ENCODE measurements at places on chromosomes 2 and 18.

DNA sequence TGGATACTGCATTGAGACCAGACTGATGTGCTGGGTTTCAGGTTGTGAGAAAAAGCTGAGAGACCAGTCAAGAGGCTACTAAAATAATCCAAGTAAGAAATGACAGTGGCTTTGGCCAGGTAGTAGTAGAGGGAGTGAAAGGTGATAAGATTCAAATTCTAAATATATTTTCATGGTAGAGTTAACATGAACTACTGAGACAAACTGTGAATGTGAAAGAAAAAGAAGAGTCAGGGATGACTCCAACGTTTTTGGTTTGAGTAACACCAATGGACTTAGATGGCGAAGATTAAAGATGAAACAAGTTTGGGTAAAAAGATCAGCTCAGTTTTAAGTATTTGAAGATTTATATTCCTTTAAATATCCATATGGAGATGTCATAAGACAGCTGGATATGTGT is 209.4 kb downstream of the ZEB2 start:
- DNase-seq: no peak

DNA sequence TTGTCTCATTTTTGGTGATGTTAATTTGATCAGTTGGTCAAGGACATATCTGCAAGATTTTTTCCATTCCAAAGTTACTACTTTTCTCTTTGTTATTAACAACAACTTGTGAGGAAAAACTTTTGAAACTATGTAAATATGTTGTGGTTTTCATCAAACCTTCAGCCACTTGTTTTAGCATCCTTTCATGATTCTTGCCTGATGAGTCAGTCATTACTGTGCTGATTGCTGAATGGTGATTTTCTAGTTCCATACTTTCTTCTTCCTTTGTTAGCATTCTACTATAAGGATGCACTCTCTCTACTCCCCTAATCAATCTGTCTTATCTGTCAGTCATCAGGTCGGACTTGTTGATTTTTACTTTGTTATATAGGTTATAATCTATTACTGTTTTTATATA is 10.9 kb downstream of the TMEM87B start:
- no peak for DNase-seq

- DNase-seq: no peak
These were observed 119.2 kb downstream of the CYP26B1 start for GRCh38 chr2:72028351-72028995.

DNA sequence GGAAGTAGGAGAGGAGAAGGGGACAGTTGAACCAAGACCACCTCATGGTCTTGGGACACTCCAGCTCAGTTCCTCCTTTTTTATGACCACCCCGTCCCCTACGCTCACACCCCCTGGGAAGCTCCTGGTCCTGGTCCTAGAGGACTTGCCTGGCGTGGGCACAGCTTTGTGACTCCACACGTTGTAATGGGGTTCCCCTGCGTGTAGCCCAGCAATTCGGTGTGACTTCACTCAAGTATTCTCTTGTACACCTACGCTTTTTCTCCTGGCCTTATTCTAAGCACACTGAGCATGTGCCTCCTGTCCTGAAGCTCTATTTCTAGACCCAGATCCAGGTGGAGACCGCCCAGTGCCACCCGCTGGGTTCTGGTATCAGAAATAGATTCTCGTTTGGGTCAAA is 36.1 kb upstream of the B3GNT7 start:
- DNase-seq: no peak

- DNase-seq: no peak
These were observed 13.1 kb upstream of the SCN1A start for GRCh38 chr2:166140932-166141331.

DNA sequence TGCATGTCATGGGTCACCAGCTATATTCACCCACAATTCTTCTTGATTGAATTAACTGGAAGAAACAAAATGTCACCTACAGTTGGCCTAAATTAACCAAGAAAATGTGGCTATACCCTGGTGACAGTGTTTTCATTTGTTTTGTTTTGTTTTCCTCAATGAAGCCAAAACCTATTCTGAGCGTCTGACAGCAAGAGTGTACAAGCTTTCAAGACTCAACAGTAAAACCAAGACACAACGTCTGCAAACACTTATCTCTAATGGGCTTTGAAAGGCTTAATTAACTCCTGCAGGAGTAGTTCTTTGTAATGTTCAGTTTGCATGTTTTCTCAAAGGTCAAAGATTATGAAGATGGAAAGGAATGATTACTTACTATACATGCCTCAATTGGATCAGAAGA is 827.6 kb upstream of the KLHL29 start:
- no peak for DNase-seq

DNA sequence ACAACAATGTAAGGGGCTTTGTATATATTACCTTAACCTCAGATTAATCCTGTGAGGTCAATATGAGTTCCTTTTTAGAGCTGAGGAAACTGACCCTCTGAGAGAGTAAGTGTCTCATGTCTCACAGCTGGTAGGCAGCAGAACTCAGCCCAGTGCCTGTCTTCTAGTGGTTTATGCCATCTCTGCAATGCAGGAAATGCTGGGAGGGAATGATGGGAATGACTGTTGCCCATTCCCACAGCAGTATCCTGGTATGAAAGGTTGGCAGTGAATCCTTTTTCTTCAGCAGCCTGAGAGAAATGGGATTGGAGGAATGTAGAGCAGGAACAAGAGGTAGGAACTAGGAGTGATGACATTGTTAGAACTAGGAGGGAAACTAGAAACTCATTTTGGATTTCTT is 6.0 kb downstream of the MRPL30 start:
- DNase-seq: no peak

DNA sequence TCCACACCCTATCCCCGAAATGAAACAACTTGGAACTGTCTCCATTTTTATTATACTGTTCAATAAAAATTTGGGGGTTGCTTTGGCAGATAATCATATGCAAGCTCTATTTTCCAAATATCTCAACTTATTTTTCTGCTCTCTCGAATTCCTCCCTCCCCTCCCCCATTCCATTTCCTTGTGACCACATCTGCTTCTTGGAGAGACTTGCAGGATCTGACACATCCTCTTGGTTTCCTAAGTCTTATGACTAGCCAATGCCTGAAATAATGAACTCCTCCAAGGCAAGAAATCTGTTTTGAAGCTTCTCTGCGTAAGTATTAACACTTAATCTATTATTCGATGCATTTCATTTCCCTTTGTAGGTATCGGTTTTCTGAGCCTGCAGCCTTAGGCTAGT is 16.1 kb downstream of the TGIF1 start:
- DNase-seq: no peak

DNA sequence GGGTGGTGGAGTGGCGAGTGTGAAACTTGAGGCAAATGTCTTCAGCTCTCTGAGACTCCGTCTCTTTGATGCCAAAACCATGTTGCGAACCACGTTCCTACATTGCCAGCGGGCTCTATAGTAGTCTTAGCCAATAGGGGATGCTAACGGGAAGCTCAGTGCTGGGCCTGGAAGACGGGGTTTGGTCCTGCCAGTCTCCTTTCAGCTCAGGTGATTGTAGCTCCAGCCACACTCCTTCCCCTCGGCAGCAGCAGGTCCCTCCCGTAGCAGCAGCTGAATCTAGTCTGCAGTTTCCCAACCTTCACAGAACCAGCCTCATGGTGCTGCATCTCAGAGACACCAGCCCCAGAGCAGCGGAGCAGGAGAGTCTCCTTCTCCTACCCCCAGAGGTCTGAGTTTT is 109.7 kb downstream of the TFCP2L1 start:
- no peak for DNase-seq

DNA sequence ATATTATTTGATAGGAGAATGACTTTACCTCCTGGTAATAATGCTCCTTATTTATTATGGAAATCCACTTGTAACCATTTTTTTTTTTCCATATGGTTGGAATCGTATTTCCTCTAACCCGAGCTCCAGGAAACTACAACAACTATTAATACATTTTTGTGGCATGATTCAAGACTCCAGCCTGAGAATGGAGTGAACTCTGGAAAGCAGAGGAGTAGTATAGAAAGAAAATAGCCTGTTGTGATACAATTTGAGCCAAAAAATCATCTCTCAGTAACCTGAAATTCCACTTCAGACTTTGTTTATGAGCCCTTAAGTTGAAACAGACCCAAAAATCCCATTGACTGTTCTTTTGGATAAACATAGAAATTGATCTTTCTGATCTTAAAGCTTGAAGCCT is 921.1 kb downstream of the SOCS6 start:
- no peak for DNase-seq

GRCh38 chr2:209840434-209840833 is 68.8 kb downstream of the UNC80 start:
- DNase-seq: no peak

- DNase-seq: no peak
These were observed 1632.5 kb downstream of the LRP1B start for GRCh38 chr2:140498360-140498759.

DNA sequence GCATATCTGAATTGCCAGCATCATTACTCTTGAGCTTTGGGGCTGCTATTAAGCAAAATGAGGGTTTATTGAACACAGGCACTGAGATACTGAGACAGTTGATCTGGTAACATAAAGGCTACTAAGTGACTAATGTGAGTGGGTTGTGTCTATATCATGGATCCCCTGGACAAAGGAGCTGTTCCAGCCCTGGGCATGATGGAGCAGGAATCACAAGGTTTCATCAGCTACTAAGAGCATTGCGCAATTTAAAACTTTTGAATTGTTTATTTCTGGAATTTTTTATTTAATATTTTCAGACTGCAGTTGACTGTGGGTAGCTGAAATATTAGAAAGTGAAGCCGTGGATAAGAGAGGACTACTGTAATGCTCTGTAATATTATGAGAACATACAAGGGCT is 73.5 kb downstream of the MGAT5 start:
- DNase-seq: no peak

DNA sequence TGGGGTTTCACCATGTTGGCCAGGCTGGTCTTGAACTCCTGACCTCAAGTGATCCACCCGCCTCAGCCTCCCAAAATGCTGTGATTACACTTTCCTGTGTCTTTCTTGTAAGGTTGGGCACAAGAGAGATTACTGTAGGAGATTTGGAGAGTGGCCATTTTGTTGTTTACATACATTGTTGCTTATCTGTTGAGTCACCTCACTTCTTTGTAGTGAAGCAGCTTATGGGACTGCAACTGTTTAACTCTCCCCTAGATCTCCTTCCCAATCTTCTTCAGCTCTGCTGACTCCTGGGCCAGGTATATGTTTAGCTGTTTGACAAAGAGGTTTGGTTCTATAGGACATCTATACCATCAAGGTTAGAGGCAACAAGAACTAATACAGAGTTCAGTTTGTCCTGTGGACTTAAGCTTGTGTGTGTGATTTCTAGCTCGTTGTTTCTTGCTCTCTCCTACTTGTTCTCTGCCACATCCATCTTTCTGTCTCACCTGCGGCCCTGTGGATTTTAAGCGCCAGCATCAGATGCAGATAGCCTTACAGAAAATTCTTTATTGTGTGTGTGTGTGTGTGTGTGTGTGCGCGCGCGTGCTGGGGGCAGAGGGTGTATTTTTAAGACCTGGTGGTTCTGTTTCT is 95.4 kb downstream of the HAUS1 start:
- DNase-seq: no peak

- DNase-seq: no peak
These were observed 656.8 kb downstream of the METTL4 start for GRCh38 chr18:1914489-1914888.

DNA sequence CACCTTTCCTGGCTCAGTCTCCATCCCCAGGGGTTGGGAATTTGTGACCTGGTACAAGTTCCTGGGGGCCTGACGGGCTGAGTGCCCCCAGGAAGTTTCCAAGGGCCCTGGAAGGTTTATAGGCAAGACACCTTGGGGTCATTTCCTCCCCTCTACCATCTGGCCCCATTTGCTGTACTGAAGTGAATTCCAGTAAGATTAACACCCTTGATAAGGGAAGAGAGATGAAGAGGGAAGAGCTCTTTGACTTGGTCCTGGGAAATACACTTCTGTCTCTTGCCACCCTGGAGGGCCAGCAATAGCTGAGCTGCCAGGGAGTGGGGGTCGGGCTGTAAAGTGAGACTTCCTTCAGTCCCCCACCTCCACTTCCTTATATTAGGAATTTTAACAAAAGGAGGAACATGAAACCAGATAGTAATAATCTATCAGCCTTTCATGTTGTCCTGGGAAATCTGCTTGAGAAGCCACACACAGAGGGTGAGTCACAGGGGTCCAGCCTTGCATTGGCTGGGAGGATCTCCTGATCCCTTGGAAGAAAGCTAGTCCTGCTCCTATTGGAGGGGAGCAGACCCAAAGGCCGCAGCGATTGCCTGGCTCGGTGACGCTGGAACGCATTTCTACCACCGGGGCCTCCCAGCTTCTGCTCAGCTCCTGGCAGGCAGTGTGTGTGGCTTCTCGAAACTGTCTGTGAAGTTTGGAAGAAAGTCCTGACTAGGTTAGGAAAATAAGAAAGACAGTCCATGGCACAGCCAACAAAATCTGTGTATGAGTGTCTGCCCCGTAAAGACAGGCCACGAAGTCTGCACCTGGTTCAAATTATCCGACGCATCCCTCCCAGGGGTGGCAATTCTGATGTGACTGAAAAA is 87.3 kb downstream of the ACAA2 start:
- DNase-seq: no peak

DNA sequence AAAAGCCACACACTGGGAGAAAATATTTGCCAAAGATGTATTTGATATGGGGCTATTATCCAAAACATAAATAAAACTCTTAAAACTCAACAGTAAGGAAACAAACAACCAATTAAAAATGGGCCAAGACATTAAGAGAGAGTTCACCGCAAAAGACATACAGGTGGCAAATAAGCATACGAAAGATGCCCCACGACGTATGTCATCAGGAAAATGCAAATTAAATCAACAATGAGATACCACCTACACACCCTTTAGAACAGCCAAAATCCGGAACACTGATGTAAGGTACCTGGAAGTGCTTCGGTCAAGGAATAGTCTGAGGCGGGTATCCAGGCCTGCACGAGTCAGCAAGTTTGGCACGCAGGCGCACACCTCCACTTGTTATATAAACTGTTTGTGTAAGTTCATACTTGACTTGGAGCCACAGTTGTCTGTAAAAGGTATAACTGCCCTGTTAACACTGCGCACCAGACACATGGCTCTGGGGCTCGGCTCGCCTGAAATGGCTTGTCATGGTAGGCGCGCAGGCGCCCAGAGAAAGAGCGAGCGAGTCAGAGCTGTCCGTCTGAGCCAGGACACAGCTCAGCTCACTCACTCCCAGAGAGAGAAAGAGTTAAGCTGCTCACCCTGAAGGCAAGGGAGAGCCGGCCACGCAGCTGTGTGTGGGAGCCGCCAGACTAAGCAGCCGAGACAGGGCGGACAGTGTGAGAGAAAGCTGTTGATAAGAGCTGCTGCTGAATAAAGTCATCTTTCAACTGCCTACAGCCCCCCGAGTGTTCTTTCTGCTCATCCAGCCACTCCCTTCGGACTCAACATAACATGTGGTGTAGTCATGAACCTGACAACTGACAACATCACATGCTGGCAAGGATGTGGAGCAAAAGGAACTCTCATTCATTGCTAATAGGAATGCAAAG is 87.3 kb downstream of the HNRNPLL start:
- peak; percentile 84 for DNase-seq

GRCh38 chr2:73776869-73777519 is 2.9 kb downstream of the DUSP11 start:
- no peak for DNase-seq

GRCh38 chr2:127052057-127052770 is 54.7 kb downstream of the BIN1 start:
- no peak for DNase-seq
